ENCODE measurements at places on chromosomes 6 and 20.

DNA sequence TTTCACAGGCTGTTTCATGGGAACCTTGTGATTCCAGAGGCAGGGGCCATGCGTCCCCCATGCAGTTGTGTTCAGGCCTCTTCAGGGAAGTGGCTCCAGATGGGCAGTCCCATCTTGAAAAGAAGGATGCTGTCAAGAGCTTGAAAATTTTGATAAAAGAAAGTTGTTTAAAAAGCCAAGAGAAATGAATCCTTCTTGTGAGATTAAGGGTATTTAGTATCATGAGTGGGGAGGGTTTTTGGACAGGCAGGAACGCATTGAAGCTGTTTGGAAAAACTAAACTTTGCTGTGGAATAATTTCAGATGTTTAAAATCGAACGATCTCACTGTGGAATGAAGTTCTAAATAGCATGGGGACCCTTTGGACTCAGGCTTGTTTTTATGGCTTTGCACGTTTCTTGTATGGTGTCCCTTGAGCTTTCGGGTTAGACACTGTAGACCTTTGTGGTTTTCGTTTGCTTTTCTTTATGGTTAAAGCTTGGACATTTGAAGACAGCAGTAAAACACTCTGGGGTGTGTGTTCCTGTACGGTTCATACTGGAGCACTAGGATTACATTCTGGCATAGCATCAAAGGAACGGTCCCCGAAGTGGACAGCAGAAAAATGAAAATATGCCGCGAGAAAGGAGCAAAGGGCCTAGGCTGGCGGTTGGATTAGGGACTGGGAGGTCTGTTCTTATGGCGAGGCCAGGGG lies 18.2 kb downstream of the KIF25 start:
- no peak for DNase-seq

GRCh38 chr6:132270726-132271402 lies 130.4 kb downstream of the MOXD1 start:
- DNase-seq, result no peak

GRCh38 chr20:63966172-63966943 lies 3.4 kb downstream of the ZNF512B start:
- DNase-seq, result no peak

DNA sequence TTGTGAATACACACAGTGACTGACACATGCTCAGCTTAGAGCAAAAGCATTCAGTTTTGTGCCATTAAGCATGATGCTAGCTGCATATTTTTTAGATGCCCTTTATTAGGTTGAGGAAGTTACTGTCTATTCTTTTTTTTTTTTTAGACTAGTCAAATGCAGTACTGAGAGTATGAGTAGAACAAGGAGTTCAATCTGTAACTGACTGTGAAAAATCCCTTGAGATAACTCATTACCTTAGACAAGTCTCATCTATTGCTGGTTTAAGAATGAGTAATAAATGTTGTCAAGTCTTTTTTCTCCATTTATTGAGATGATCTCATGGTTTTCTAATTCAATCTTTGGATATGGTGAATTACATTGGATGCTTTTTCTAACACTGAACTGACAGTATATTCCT lies 23.2 kb downstream of the AHI1 start:
- no peak for DNase-seq

DNA sequence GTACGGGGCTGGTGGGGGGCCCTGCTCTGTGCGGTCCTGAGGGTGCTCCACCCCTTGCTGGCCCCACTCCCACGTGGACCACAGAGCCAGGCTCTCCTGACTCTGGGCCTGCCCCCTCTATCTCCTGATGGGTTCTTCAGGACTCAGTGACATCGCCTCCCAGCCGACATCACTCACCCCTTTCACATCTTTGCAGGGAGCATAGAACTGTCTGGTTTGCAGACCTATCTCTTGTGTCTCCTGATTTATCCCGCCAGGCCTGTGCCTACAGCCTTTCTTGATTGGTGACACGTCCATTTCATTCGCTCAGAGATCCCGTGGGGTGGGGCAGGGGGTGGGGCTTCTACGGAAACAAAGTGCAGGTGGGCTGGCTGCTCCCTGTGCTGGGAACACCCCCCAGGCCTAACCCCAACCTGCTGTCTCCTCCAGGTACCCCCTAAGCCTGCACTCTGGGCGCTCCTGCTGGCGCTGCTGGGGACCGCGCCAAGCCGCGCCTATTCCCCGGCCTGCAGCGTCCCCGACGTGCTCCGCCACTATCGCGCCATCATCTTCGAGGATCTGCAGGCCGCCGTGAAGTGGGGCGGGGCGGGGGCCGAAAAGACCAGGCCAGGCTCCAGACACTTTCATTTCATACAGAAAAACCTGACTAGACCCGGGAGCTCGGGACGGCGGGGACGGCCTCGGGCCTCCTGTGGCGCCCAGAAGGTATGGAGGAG lies 1.7 kb downstream of the C20orf204 start:
- no peak for DNase-seq

DNA sequence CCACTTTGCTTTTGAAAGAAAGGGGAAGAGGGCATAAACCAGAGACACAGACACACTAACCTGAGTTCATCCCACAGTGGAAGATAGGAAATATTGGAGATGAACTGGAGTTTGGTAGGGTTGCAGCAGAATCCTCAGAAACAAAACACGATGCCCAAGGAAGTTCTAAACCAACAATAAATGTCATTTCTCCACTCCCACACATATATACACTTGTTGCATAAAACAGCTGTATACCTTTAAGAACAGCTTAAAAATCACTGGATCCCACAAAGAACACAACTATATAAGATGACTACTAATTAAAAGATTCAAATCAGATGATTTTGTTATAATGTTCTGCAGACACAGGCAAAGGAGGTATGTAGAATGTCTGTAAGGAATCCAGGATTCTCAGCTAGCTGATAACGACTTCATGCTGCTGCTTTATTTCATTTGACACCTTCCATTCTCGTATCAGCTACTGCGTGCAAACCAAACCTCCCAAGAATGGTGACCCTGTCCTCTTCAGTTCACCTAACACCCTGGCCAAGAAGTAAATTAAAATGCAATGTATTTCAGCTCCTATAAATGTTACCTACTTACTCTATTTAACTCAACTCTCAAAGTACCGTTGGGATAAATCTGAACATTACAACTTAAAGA lies 14.3 kb downstream of the KIF13A start:
- no peak for DNase-seq

DNA sequence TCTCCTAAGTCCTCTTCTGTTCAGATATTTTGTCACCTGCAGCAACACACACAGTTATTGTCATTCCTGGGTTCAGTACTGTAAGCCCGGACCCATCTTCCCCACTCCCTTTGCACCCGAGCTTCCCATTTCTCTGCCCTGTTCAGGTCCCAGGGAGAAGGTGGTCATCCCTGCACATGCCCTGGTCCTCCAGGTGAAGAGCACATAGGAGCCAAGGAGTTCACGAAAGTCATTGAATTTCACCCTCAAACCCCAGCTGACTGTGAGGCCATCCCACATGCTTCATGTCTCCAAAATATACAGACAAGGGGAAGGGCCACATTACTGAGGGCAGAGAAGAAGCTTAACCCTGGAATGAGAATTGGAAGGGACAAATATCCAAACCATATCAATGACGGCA lies 8.1 kb downstream of the HLA-DPA1 start:
- DNase-seq, result no peak

GRCh38 chr6:13526727-13527670 lies 39.6 kb upstream of the GFOD1 start:
- no peak for DNase-seq

DNA sequence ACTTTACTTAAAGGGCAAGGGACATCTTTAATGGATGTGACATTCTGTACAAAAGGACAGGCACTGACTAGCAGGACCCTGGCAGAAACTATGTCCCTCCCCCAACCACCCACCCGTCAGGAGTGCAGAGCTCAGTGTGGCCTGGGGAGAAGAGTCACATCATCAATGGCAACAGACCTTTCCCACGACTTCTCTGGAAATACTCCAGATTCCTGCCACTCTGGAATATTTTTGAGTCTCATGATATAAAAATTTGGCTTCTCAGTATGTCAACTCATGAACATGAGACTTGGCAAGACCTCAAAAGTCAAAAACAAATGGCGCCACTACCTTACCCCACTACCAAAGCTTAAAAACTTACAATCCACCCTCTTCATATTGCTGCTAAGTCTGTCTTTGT lies 118.3 kb downstream of the SLC23A2 start:
- peak; percentile 21 for DNase-seq

DNA sequence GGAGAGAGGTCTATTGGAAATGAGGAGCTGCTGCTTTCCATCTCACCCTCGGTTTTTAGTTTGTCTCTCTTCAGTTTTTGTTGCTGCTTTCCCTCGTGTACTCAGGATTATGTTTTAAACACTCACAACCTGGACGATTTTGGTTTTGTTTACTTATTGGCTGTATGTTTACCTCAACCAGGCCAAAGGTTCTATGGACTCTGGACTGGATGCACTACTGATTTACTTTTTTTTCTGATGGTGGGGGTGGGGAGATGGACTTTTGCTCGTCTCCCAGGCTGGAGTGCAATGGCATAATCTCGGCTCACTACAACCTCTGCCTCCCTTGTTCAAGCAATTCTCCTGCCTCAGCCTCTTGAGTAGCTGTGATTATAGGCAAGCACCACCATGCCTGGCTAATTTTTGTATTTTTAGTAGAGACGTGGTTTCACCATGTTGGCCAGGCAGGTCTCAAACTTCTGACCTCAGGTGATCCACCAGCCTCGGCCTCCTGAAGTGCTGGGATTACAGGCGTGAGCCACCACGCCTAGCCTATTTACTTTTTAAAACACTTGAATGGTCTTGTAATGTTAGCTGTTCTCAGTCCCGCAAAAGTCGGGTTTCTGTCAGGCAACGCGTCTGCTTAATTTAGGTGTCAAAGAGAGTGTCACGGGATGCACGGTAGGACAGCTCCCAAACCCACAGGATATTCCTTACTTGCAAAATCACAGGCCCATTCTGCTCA lies 148.2 kb upstream of the RIPOR2 start:
- DNase-seq, result no peak

DNA sequence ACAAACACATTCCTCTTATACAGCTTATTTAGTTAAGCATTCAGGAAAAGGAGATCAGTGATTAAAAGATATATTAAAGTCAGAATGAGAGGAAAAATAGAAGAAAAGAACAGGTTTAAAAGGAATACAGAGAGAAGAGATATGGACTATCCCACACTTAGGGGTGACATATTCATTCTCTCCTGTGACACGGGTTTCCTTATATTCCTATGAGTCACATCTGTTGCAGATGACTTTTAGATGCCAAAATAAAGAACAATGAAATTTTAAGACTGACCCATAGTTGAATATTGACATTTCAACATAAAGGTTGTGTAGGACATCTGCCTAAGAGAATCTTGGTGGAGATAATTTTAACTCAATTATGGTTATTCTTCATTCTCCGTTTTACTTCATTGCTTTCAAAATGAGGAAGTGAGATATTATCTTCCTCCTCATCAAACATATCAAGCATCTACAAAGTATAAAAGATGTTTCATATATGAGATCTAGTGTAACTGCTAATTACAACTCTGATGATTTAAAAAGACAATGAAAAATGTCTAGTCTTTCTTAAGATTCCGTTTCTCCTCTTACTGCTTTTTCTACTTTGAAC lies 1336.7 kb upstream of the CITED2 start:
- DNase-seq, result no peak

DNA sequence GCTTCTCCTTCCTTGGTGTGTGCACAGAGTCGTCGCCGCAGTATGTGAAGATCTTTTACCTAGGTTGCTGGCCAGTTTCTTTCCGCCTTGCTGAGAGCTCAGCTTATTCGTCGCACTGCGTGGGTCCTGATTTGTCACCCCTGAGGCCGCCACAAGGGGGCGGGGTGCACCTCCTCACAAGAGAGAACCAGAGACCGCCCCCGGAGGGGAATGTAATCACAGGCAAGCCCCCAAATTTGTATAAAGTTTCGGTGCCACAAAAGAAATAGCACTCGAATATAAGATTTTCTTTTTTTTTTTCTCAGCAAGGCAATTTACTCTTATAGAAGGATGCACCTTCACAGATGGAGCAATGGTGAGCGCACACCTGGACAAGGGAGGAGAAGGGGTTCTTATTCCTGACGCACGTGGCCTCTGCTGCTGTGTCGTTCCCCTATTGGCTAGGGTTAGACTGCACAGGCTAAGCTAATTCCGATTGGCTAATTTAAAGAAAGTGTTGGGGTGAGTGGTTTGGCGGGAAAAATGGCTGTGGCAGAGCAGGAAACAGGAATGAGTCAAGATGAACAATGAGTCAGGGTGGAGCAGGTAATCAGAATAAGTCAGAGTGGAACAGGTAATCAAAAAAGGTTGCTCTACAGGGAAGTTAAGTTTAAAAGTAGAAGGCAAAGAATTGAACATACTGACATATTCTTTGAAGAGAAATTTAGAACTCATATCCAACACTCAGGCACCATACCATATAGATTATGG lies 19.5 kb downstream of the NCOA3 start:
- no peak for DNase-seq

DNA sequence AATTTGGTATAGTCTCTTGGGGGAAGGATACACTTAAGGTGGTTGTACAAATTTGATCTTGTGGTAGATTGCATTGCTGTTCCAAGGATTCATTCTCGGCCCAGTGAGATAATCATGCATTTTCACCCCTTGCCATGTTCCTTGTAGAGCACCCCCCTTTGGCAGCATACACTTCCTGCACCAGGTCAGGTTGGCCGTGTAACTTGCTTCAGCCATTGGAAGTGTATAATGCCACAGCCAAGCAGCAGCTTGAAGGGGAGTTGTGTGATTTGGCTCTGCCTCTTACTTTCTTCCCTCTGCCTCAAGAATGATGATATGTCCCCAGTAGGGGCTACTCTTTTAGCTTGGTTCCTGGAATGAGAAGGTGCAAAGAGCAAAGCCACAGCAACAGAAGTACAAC lies 21.9 kb downstream of the CCN2 start:
- no peak for DNase-seq

- no peak for DNase-seq
Observed at GRCh38 chr6:9830808-9831207, 584.1 kb downstream of the TFAP2A start.

DNA sequence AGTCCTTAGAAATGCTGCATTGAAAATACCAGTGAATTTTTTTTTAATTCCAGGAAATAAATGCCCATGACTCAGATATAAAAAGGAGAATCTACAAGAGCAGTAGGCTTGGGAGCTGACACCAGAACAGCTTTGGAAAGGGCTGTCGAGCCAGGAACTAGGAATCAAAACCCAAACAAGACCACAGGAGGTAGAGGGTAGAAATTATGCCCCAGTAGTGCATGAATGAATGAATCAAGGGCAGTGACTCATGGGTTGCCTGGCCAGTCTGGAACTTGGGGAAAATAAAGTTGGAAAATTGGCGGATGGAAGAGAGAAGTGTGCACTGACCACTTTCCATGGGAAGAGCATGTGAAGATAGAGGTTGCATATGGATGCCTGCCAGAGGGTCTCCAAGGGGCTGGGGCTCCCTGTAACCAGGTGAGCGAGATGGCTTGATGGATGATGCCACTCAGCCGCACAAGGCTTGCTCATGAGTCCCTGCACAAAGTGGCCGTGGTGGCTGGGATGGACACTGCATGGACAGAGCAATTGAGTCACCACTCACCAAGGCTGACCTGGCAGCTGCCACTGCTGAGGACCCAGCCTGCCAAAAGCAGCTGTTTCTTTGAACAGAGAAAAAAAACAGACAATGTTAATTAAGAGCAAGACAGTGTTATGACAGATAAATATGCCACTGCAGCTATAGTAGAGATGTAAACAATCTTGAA lies 15.2 kb upstream of the MCCD1 start:
- DNase-seq, result no peak

All from fibroblast of skin of scalp (primary cell).